ENCODE measurements at places on chromosomes 16 and 17. TPM values are rescaled to one million over a fixed set of nuclear protein-coding genes. Genes with fewer than 3 reads are reported as not detected.

GRCh38 chr17:73357318-73357717 is 45.5 kb upstream of the CDC42EP4 start:
- no peak overlapping the region for H3K4me3 ChIP-seq
- H3K36me3 ChIP-seq, result no peaks in the 10 kb centered on the region
- no peak for DNase-seq
- H3K27ac ChIP-seq, result no peak overlapping the region
- peaks cover 20% of the 10 kb centered on the region for H3K4me1 ChIP-seq

Gene PITPNM3
- 30.6 TPM for total RNA-seq

Gene ZNF469
- total RNA-seq, result not detected

Gene TMEM220
- 0.96 TPM for total RNA-seq

Measured in MCF 10A (cell line).